Stimulated activated CD4-positive, alpha-beta T cell treated with anti-CD3 and anti-CD28 coated beads, TNF-alpha, amount 100 ng/mL, for 1 hour (primary cell): ENCODE measurements at places on chromosomes 2 and 18.

- DNase-seq = no peak
Observed at GRCh38 chr2:69572641-69573040, 70.9 kb downstream of the AAK1 start.

DNA sequence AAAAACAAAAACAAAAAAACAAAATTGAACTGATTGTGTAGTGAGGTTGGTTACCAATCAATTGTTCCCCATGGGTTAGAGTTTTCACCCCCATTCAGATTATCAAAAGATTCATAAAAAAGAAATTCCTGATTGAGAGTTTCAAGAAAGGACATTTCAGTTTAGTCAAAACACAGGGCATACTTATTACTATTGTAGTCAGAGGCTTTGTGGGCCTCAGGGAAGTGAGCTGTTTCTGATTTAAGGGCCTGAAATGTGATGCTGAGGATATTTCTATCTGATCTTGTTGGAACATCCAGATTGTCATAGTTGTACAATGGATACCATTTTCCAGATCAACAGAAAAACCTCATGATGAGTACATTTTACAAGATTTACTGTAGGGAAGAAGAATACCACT is 368.1 kb upstream of the NETO1 start:
- DNase-seq = no peak

DNA sequence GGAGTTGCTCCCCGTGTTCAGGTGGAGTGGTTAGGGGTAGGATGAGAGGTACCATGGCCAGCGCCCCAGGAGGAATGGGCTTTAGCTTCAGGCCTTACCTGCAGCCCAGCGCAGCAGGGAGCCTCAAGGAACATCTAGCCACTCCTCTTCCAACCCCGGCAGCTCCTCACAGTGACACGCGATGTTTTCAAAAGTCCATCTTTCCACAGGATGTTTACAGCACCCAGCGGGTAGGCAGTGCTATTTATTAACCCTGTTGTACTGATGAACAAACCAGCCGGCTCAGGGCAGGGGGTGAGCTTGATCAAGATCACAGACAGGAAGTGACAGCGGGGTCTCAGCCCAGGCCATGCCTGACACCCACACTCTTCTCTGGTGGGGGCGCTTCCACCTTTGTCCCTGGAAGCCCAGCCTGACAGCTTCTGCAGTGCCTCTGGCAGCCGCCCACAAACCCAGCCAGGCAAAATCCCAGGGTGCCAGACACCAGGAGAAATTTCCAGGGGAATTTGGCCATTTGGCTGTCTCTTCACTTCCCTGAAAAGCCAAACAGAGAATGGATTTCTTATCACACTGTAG is 18.4 kb upstream of the PRLH start:
- no peak for DNase-seq

DNA sequence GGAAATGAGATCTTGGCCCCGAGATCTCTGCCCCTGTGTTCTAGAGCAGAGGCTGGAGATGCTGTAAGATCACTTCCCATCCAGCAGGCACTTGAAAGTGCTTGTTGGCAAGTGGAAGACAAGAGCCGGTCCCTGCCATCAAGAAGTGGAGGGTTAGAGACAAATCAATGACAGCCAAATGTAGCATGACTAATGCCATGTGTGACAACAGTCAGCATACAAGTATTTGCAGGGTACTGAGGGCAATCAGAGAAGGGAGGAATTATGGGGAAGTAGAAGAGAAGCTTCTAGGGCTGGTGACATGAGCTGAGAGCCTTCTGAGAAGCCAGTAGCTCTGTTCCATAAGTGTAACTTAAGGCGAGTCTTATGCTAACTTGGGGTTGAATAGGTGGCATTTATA is 58.6 kb downstream of the TMEM17 start:
- DNase-seq = no peak

DNA sequence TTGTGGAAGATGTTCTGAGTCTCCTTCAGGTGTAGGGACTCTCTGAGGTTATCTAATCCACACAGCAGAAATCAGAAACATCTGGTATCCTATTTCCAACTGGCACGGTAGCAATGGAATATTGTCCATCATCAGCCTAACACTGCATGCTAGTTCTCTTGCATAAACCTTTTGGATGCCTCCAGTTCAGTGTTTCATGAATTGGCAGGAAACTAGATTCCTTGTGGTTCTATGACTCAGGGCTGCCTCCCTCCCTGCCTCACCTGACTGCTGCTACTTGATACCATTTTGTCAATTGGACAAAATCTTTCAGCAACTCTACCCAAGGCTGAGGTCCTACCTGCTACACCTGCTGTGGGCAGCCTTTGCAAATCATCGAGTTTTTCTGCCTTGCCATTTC is 130.9 kb downstream of the TPGS2 start:
- DNase-seq = no peak
